ENCODE measurements at places on chromosomes 12 and 14.

DNA sequence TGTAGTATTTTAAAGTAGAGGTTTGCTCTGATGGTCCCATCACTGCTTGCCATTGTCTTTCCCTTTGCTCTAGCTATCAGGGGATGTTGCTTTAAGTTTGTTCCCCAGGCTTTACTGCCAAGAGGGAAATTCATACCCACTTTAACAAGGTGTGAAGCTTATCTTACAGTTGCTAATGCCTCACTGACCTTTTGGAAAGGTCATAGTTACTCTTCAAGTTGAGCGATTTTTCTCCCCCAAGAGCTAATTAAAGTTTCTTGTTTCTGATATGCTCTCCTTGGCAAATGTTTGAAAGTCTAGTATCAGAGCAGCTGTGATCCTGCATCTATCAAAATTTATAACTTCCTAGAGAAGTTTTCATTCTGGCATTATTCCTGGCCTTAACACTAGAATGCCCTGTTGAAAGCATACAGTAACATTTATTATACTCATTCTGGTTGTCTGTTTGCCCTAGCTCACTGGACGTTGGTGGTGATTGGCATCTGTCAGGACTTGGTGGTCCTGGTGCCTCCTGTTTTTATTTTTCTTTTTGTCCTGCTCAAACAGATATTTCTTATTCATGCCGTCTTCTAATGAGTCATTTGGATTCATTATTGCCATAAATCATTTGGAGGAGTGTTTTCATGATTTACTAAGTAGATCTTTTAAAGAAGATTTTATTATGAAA is 8.1 kb downstream of the ATP2A2 start:
- DNase-seq, result no peak

- no peak for DNase-seq
Measured at GRCh38 chr12:3523058-3523457, 32.1 kb downstream of the PRMT8 start.

DNA sequence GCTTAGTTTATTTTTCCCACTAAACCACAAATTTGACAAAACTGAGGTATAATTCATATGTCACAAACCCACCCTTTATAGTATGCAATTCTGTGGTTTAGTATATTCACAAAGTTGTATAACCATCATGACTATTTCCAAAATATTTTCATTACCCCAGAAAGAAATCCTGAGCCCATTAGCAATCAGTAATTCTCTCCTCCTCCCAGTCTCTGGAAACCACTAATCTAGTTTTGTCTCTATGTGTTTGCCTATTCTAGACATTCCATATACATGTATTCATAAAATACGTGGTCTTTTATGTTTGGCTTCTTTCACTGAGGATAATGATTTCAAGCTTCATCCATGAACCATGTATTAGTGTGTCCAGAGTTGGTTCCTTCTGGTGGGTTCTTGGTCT is 267.6 kb downstream of the AEBP2 start:
- DNase-seq, result no peak

- no peak for DNase-seq
Measured at GRCh38 chr14:63544591-63545299, 1.6 kb upstream of the PPP2R5E start.

DNA sequence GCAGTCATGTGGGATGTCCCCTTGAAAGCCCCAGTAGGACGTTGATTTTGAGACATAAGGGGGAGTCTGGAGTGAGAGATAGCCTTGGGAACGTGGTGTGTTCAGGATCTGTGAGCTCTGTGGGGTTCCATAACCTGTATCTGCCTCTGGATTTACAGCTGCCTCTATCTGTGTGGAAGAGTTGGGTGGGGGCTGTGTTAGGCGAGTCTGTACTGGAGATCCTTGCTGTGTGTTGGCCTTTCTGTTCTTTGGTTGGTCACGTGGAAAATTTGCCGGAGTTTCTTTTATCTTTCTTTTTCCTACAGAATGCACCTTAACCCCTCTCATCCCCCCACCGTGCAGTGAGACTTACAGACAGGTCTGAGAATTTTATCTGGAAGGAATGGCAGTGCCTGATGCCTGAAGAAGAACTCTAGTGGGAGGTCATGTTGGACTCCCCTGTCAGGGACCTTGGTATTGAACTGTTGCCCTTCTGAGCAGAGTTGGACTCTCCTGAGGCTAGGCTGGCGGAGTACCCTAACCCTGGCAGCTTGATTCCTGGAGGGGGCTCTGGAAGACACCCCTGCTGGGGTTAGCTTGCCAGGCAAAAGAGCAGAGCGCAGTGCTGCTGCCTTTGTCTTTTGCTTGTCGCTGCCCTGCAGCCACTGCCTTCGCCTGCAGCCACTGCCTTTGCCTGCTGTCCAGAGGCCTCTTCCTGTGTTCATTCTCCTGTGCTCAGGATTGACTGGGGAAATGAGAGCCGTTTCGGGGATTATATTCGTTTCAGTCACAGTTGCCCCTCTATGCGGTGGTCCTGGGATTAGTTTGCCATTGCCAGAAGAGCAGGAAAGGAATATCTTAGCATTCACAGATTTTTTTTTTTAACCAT is 34.1 kb downstream of the ZNF664 start:
- DNase-seq, result no peak

GRCh38 chr14:103688441-103688840 is 26.8 kb downstream of the XRCC3 start:
- DNase-seq, result no peak

DNA sequence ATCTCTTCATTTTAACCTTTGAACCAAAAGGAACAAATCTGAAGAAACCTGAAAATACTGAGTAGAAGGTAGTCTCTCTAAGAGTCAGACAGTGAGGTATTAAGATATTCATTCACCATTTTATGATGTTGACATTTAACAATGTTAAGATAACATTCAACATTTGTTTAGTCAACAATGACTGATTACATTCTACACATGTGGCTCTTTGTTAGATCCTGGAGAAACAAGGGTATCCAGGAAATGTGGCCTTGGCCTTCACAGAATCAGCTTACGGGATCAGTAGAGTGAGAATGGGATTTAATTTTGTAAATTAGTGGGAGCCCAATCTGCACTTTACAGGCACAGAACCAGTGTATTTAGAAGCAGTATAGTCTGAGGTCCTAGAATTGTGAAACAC is 355.5 kb downstream of the KCNH5 start:
- no peak for DNase-seq

DNA sequence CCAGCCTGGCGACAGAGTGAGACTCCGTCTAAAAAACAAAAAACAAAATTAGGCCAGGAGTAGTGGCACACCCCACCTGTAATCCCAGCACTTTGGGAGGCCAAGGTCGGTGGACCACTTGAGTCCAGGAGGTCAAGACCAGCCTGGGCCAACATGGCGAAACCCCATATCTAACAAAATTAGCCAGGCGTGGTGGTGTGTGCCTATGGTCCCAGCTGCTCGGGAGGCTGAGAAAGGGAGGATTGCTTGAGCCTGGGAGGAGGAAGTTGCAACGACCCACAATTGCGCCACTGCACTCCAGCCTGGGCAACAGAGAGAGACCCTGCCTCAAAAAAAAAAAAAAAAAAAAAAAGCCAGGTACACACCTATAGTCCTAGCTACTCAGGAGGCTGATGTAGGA is 37.0 kb downstream of the KDM2B start:
- DNase-seq, result no peak

DNA sequence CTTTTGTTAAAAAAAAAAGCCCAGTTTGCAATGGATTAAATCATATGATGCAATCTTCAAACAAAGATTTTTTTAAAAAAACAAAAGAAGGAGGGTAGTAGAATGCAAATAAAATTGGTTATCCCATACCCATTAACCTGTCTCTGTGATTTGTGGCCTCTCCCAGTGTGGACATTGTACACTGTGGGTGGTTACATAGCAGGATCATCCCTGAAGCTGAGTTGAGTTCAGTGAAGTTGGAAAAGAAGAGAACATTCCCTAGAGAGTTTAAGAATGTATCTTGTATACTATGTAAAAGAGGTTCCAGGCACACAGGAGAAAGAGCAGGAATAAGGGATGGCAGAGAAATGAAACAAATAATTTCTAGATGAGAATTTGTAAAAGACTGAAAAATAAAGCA is 142.4 kb upstream of the SLC16A7 start:
- no peak for DNase-seq

DNA sequence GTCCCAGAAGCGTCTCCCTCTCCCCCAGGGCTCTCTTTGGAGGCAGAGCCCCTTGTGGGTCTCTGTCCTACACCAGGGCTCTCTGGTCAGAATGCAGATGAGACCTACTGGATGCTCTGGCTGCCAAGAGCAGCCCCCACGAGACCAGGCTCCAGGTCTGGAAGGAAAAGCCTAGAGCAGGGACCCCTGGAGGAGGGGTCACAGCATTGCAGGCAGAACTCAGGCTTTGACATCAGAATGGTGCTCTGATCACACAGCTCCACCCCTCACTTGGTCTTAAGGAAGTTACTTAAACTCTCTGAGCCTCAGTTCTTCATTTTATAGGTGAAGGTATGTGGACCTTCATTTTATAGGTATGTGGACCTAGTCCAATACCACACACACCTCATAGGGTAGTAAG is 83.1 kb downstream of the ARL6IP4 start:
- DNase-seq, result no peak

- DNase-seq, result no peak
Measured at GRCh38 chr12:7498809-7499208, 4.8 kb downstream of the CD163 start.

- DNase-seq, result no peak
Measured at GRCh38 chr14:101065696-101066694, 162.5 kb upstream of the RTL1 start.

GRCh38 chr12:128339631-128340030 is 72.7 kb downstream of the TMEM132C start:
- DNase-seq, result no peak

- no peak for DNase-seq
Measured at GRCh38 chr14:100772607-100773165, 46.0 kb downstream of the DLK1 start.

GRCh38 chr14:68688872-68689371 is 103.9 kb downstream of the ZFP36L1 start:
- no peak for DNase-seq

DNA sequence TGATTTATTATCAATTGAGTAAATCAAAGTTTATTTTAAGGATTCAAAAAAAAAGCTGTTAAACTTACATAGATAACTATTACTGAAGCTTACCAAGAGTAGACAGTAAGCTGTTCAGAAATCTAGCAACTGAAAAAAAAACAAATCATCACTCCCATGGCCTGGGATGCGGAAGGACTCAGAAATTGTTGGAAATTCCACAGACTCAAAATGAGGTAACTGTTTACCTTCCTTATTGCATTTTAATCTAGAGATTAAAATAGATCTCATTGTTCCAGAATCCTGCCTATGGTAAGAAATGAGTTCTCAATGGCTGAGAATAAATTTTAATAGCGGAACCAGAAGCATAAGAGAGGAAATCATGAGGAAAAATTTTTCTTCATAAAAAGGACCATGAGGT is 87.2 kb downstream of the PPM1H start:
- DNase-seq, result no peak

- DNase-seq, result no peak
Measured at GRCh38 chr14:104687601-104688504, 1.6 kb upstream of the INF2 start.

GRCh38 chr12:15322164-15323061 is at the start of gene PTPRO:
PTPRO (plus strand) TSS chr12:15322508.
- DNase-seq, result no peak

DNA sequence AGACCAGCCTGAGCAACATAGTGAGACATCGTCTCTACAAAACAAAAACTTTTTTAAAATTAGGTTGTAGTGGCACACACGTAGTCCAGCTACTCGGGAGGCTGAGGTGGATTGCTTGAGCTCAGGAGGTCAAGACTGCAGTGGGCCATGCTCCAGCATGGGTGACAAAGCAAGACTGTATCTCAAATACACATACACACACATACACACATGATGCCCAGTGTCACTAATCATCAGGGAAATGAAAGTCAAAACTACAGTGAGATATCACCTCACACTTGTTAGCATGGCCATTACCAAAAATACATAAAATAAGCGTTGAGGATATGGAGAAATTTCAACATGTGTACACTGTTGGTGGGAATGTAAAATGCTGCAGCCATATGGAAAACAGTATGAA is 33.2 kb upstream of the KICS2 start:
- DNase-seq, result no peak

GRCh38 chr12:5260591-5261086 is 171.3 kb upstream of the NTF3 start:
- no peak for DNase-seq

DNA sequence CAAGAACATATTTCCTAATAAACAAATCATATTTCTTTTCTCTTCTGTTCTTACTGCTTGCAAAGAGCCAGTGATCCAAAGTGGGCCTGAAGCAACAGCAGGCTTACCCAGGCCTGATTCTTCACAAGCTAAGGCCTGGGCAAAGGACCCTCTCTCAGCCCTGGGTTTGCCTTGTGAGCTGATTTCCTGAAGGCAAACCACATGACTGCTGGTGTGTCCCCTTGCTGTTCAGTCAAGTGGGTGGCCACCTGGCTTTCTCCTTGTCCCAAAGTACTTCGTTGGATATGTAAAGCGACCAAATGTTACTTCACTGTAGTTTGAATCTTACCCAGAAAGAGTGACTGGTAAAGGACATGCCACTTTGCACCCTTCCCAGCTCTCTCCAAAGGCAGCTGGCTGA is 392.9 kb downstream of the ZFP36L1 start:
- no peak for DNase-seq
